ENCODE measurements at places on chromosomes 6 and 20. TPM values are rescaled to one million over a fixed set of nuclear protein-coding genes. Genes with fewer than 3 reads are reported as not detected.

ITPA gene
- 86.6 TPM for polyA plus RNA-seq

TGM2 gene
- polyA plus RNA-seq = 0.45 TPM

HLA-DMB gene
- polyA plus RNA-seq = 1.4 TPM

OTOR gene
- polyA plus RNA-seq = not detected

SLC18B1 gene
- polyA plus RNA-seq = 26.4 TPM

ID1 gene
- 224 TPM for polyA plus RNA-seq

TNF gene
- polyA plus RNA-seq = 0.11 TPM
